ENCODE measurements at places on chromosomes 6 and 20.
A peak's percentile ranks its signal among the peaks of the same experiment; 100 is the strongest.

GRCh38 chr6:14478381-14479225, 361.0 kb downstream of the CD83 start:
- no peak for DNase-seq

- DNase-seq = no peak
Measured at GRCh38 chr6:170152989-170153388, 137.9 kb downstream of the DLL1 start.

- DNase-seq = no peak
Measured at GRCh38 chr6:123784330-123784729, 19.3 kb upstream of the NKAIN2 start.

DNA sequence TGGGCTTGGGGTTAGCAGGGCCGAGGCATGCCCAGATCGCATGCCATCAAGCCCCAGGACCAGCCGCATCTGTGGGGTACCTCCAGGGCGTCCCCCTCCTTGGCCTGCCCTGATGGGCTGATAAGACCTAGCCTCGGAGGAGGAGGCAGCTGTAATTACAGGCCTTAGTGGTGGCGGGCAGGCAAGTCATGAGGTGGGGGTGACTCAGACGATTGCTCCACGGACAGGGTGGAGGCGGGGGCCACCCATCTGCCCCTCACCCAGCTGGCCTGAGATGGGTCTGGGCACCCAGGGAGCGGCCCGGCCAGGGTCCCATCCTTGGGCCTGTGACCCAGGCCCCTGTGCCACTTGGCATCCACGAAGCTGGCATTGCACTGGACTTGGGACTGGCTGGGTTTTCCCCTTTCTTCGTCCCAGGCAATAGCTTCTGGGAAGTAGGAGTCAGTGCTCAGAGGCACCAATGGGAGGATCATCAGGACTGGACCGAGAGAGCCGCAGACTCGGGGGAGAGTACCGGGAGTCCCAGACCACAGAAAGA, 57.5 kb downstream of the CEBPB start:
- no peak for DNase-seq

GRCh38 chr6:157049133-157049532, 272.0 kb downstream of the ARID1B start:
- no peak for DNase-seq

DNA sequence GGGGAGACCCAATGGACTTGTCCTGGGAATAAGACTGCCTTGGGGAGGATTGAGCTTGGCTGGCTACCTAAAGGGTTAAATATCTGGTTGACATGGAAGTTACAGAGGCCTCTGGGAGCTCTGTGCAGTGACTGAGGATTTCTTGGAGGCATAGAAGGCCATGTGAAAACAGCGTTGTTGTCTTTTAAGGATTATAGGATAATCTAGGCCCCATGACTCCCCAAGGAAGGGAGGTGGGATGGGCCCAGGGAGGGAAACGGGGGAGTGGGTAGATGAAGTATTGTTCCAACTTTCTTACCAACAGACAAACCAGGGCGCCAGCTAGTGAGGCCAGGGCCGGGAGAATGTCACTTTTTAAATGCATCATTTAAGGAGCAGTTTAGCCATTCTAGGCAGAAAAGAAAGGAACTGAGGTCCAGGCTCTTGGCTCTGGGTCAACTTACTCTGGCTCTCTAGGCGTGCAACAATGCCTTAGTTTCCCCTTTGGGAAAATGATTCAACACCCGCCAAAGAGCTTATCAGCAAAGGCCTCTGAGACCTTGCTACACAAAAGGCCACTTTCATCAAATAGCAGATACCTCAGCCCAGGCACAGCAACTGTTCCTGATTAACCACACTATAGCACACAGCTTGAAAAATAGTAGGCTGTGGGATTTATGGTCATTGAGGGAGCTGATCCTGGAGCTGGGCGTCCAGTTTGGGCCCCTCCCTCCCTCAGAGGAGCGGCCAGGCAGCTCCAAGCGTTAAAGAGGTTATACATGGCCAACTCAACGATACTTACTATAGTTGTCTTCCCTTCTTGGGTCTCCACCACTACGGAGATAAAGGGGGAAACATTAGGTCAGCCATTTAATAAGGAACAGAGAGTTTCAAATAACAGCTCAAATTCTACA, 7.0 kb downstream of the MRPS18A start:
- DNase-seq = no peak

DNA sequence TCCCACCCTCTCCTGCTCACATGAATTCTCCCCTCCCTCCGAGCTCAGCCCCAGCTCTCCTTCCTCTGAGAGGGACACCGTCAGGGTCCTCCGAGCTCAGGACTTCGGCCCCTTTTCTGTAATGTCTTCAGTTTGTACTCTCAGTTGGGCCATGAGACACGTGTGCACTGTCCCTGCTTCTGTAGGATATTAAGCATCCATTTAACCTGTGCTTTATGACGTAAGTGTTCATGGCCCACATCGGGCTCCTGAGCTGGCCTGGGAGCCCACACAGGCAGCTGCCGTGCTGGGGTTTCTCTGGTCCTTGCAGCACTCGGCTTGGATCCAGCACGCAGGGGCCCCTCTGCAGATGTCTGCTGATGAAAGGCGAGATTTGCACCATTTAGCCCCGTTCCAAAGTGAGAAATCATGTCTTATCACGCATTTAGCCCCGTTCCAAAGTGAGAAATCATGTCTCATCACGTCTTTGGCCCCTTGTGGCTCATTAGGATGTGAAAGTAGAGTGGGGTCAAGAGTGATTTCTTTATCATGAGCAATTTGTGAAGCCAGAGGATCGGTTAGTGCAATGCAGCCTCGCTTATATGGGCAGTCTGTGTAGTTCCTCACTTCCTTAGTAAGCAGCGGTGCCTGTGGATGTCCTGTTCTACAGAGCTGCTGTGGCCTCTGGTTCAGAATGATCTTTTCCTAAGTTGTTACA, 25.3 kb downstream of the DUSP22 start:
- DNase-seq = no peak

DNA sequence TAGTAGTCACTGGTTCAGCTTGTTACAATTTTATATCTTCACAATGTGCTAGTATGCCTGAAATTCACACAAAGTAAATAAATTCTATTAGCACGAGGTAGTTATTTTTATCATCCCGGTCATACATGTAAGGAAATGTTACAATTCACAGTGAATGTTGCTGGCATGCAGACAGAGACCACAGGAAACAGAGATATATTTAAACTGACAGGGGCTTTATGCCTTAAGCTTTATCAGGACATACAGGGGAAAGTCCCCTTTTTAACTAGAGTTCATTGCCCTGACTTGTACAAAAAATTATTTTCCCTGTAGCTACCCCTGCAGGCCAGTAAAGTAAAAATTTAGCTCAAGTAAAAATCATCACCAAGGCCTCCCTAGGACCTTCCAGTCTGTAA, 712.0 kb upstream of the NRSN1 start:
- no peak for DNase-seq

DNA sequence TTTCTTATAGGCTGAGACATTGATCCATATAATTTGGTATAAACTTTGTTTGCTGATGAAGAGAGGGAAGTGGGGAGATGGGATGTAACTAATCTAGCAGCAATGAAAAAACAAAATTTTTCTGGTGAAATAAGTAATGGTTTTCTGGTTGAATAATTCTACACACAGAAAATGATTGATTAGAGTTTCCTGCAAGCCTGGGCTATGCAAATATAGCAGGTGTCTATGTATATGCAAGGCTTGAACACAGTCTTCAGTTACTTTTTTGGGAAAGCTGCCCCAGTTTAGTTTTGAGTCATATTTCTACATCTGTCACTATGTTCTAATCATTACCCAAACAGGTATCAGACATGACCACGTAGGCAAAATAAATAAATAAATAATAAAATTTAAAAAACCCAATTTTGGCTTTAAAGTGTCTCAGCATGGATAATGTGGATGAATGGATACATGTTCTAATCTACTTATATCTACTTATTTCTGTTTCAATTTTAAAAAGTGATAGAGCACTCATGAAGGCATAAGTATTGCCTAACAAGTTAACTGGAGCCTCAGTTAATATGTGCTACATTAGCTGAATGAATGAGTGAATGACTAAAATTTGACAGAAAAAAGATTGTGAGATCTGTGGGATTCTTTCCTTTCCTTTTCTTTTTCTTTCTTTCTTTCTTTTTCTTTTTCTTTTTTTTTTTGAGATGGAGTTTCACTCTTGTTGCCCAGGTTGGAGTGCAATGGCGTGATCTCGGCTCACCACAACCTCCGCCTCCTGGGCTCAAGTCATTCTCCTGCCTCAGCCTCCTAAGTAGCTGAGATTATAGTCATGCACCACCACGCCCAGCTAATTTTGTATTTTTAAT, 37.2 kb upstream of the TFB1M start:
- no peak for DNase-seq

DNA sequence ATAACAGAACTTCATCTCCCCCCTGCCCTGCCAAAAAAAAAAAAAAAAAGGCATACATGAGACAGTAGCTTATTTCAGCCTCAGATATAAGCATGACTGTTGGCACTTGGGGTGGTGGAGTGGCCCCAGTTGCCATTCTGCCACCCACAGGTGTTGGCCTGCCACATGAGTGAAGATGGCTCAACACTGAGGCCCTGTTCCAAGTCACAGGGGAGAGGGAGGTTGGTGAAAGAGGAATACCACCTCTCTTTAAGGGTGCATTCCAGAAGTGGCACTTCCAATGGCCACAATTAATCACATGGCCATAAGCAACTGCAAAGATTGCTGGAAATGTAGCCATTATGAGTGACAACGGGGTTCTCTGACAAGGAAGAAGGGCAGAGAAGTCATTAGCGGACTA, 61.9 kb upstream of the JARID2 start:
- peak; percentile 19 for DNase-seq

DNA sequence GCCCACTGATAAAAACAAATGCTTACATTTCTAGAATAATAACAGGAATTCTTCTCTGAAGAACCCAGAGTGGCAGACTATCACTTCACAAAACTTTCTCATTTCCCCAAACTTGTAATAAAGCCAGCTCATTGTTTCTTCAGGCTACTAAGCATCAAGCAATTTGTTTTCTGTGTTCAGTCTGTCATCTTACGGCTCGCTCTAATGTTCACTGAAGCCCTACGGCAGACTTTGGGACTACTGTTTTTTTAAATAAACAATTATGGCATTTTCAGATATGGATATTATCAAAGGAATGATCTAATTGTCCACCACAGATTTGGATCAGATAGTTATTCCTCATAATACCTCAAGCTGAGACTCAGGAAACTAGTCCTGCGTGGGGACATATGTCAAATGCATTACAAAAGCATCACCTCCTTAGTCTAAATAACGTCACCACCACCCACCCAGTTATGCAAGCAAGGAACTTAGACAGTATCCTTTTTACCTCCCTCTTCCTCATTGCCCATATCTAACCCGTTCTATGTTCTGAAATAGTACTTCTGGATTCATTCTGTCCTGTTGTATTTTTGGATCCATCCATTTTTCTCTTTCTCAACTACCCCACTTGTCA, 415.1 kb downstream of the PLCB1 start:
- no peak for DNase-seq

GRCh38 chr20:54255157-54255556, 47.3 kb downstream of the PFDN4 start:
- no peak for DNase-seq

- DNase-seq = no peak
Measured at GRCh38 chr6:155523821-155524651, 68.4 kb upstream of the NOX3 start.

DNA sequence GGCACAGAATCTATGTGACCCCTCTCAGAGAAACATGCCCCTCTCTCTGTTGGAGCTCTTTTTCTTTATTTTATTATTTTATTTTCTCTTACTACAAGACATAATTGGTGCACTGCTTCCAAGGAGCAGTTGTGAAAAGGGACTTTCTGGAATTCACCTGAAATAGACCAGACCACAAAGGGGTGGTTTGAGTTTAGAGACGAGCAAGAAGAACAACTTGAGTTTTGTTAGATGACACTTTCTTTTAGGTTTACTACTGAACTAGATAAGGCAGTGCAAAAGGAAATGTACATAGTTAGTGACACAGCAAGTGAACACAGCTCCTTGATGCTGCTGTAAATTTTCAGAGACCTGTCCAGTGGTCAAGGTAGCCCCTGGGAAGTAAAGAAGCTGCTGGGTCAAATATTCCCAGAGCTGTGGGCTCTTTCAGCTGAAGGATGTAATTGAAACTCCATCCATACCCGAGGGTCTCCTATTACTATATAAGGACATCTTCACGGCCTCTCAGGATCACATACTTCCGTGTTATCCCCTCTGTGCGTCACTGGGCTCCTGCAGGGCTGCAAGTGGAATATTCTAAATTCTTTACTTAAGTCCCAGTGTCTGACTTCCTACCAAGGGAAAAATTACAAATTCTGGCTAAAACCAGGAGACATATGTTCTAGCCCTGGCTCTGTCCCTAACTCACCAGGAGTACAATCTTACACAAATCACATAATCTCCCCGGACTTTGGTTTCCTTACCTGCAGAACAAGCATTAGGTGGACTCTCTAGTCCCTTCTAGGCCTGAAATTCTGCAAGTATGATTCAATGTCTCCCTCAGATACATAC, 69.1 kb upstream of the ADTRP start:
- no peak for DNase-seq

DNA sequence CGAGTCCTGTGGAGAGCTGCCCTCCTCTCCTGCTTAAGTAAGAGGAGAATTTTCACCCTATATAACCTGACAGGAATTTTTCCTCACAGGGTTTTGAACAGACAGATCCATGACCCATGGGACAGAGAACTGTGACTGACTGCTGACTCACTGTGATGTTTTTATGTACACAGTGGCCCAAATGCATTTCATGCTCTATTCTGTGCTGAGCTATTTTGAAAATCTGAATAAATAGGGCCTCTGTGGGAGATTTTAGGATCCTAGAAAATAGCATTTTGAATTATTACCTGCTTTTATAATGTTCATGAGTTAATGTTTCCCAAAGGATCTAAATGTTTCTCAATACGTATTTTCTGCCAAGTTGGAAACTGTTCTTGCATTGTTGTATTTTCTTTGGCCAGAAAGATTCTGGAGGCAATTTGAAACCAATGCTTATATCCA, 577.4 kb downstream of the HTR1B start:
- DNase-seq = no peak

GRCh38 chr6:129317931-129318820, 391.8 kb downstream of the ARHGAP18 start:
- no peak for DNase-seq
